NCI-H774 (cell line): ENCODE measurements at places on chromosomes 7 and 10.

GRCh38 chr10:110226543-110226925 is 19.1 kb downstream of the MXI1 start:
- peak; percentile 66 for DNase-seq

DNA sequence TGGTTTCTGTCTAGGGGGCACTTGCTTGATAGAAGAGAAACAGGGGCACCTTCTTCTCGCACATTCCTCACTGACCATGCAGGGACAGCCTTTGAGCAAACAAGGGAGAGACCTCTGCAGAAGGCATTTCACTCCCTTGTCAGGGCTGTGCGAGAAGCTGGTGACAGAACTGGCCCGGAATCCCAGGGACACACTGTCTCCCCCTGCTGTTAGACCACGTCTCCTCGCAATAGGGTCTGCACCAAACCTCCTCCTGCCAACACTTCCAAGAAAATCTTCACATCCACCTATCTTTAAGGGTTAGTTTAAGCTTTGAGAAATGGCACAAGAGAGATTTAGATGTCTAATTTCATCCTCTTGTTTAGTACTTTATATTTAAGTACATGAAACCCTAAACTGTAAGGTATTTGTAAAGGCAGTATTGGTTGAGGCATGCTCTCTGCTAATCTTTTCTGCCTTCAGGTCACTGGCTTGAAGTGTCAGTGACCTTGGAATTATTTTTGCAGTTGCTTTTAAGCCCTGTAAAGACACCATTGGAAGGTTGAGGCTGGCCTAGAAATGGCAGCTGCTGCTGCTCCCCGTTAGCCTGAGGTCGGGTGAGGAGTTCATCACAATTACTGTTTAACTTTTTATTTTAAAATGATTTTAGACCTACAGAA is 37.0 kb downstream of the RBM20 start:
- no peak for DNase-seq

- no peak for DNase-seq
Measured at GRCh38 chr10:129761197-129761972, 202.7 kb downstream of the EBF3 start.

- no peak for DNase-seq
Measured at GRCh38 chr7:139966949-139967348, 95.8 kb downstream of the PARP12 start.

DNA sequence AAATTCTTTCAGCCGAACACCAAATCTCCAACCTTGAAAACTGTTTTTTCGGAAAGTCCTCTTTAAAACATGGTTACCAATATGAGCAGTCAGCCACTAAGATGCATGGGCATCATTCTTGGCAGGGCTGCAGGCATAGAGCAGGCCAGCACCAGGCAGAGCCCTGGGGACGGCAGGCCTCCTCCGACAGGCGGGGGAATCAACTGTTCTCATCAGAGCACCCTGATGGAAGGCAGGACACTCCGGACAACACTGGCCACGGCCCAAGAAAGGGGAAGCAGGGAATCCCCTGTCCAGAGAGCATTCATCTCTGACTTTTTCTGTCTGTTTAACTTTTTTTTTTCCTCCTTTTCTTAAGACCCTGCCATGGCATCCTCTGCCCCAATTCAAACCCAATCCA is 1.4 kb upstream of the NOS3 start:
- DNase-seq, result no peak

DNA sequence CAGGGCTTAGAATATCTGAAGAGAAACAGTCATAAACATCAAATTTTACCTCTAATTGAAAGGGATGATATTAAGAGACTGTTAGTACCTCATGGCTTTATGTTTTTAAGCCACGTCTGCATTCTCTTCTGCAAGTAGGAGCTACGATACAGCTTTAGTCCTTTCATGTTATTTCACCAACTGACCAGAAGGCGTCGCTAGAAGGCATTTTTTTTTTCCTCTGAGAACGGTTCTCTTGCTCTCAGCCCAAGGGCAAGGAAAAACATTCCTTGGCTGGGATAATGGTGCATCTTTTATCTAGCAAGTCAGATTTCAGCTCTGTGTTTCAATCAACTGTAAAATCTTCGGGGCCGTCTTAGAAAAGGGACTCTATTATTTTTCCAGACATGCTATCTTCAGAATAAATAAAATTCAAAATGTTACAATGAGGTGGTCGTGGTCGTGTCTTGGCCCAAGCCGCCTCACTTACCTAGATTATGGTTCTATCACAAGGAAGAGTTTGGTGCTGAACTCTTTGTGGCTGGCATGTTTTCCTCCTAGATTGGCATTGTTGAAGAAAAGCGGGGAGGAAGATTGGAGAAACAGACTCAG is 41.6 kb upstream of the LYZL2 start:
- peak; percentile 41 for DNase-seq

GRCh38 chr7:131012477-131013031 is 278.5 kb upstream of the KLF14 start:
- no peak for DNase-seq

GRCh38 chr7:55148571-55148970 is 129.8 kb downstream of the EGFR start:
- DNase-seq, result no peak

DNA sequence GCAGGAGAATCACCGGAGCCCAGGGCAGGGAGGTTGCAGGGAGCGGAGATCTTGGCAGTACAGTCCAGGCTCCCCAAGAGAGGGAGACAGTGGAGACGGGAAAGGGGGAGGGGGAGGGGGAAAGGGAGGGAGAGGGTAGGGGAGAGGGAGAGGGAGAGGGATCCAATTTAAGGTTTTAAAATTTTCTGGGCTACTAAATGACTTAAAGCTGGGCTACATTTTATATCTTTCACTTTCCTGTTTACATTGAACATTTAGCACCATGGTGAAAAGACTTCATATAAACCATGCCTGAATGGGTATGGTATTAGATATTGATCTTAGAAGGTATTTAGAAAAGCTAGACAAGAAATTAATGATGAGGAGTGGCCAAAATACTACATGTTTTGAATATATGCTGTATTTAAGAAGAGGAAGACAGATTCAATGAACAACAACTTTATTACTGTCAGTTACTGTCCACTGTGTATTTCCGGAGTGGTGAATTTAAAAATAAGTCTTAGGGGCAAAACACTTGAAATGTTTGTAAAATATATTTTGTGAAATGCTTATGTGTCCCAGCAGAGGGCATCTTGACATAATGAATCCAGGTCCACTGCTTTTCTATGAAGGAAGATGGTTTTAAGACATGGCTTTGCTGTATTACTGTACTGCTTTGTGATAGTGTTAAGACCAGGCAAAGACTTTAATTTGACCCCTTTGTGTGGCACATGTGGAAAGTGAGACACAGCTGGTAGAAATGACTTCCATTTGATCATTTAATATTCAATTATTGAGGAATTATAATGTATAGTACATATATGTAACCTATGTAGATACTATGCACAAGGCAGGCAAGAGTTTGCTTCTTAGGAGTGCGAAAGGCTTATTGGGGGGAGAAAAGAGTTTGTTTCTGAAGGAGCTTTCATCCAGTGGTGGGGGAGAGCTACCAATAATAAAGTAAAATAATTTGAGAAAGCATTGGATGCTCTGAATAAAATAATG is 52.8 kb downstream of the NRF1 start:
- DNase-seq, result peak; percentile 2

GRCh38 chr7:41890631-41891274 is 187.9 kb upstream of the INHBA start:
- DNase-seq, result no peak

DNA sequence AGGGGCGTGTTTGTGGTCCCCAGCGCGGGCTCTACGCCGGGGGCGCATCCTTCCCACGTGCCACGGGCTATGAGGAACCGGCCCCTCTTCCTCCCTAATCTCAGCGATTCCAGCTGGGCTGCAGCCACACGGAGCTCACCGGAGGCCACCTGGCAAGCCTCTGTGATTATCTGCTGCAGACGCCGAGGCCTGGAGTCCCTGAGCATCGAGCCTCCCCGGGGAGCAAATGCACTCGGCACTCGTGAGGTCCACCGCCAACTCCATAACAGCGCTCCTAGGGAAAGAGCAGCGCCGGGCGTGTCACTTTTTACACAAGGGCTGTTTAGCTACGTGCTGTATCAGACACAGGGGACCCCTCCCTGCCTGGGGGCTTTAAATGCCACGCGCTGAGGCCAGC is 101.2 kb downstream of the DYNC2I1 start:
- peak; percentile 38 for DNase-seq
